ENCODE measurements at places on chromosomes 5 and 9. TPM values are rescaled to one million over a fixed set of nuclear protein-coding genes. Genes with fewer than 3 reads are reported as not detected.

The GFPT2 gene
- total RNA-seq, result 4.3 TPM

The NDUFA8 gene
- 27.2 TPM for total RNA-seq

The TUBB4B gene
- 76.2 TPM for total RNA-seq

The GTF2H2 gene
- 18.9 TPM for total RNA-seq

The CCL19 gene
- total RNA-seq, result not detected

The PHYHD1 gene
- total RNA-seq, result 33.4 TPM

The ZFP2 gene
- total RNA-seq, result 0.76 TPM

The CENPH gene
- total RNA-seq, result 8.2 TPM

The PCDHGA2 gene
- total RNA-seq, result 1.2 TPM

The ADAMTS6 gene
- 578 TPM for total RNA-seq

The TAF11L5 gene
- not detected for total RNA-seq

The CAPSL gene
- not detected for total RNA-seq

The RASEF gene
- 0.33 TPM for total RNA-seq

The IL5 gene
- total RNA-seq, result not detected

The PCDHA9 gene
- total RNA-seq, result under 0.01 TPM

The TMEM38B gene
- total RNA-seq, result 4.4 TPM

The PCDHB10 gene
- total RNA-seq, result 0.39 TPM

The FGF18 gene
- 4.4 TPM for total RNA-seq

The IL4 gene
- not detected for total RNA-seq

The SH3GL2 gene
- total RNA-seq, result not detected

The ELOVL7 gene
- 1.5 TPM for total RNA-seq

The ZNF618 gene
- 0.39 TPM for total RNA-seq

The ZNF454 gene
- total RNA-seq, result 2.7 TPM

The TEX48 gene
- not detected for total RNA-seq

The ZDHHC11B gene
- total RNA-seq, result not detected

The CTXN3 gene
- total RNA-seq, result not detected

The PRUNE2 gene
- total RNA-seq, result 4.7 TPM

The GRM6 gene
- total RNA-seq, result not detected

The AP3B1 gene
- 69.6 TPM for total RNA-seq

The HMGCR gene
- total RNA-seq, result 84.4 TPM

The DEPDC1B gene
- total RNA-seq, result 3.9 TPM

The DBN1 gene
- total RNA-seq, result 442 TPM

The GFRA3 gene
- total RNA-seq, result not detected

The JAKMIP2 gene
- not detected for total RNA-seq
